ENCODE measurements at places on chromosomes 5 and 9.

DNA sequence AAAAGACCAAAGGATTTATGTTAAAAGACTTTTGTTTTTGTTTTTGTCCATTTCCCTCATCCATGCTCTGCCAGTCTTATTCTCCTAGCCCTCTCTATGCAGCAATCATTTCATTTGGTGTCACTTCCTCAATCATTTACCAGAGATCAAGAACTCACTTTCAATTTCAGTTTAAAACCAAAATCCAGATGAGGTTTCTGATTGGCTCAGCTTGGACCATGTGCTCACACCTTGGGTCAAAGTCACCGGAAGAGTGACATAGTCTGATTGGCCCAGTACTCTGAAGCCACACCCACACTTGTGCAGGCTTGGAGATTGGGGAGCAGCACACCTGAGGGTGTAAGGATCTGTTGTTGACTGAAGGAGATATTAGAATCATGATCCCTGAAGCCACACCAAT, 79.6 kb downstream of the TLR4 start:
- no peak for DNase-seq

DNA sequence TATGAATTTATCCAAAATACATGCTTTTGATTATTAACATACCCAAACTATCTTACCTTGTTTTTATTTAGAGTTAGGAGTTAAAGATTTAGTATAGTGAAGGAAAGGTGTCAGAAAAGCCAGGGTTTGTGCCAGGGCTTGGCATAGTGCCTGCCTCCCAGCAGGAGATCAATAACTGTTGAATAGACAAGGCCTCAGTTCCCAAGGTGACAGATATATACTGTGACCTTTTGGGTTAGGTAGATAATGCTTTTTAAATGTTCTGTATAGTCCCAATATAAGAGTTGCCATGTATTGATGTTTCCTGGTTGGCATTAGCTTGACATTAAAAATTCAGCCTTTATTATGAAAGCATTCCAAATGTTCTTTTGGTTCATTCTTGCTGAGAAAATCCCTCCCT, 121.8 kb downstream of the MCTP1 start:
- peak; percentile 53 for DNase-seq

GRCh38 chr9:123359546-123359945, 3.5 kb downstream of the CRB2 start:
- no peak for DNase-seq

DNA sequence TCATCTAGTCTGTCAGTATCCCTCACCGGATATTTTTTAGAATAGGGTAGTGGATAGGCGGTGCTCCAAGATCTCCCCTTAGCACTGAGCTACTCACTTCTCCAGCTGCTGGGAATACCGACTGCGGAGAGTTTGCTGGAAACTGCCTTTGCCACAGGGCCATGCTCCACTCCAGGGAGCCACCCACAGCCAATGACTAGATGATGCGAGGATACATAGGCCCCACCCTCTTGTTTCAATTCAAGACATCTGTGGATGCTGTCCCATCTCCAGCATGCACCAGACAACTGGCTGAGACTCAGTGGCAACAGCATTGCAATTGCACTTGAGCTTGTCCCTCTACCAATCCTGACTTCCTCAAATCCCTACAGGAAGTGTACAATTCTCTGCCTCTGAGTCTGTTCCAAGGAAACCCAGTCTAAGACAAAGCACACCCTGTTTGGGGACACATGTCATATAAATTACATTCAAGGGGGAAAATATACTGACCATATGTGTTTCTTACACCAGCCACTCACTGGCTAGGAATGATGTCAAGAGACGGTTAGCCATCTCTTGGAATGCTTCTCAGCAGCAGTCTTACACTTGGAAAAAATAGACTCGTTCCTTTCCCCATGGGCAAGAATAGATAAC, 312.6 kb upstream of the KIF2A start:
- no peak for DNase-seq

GRCh38 chr5:30866142-30866541, 327.3 kb upstream of the CDH6 start:
- no peak for DNase-seq

- no peak for DNase-seq
Observed at GRCh38 chr5:169736653-169737052, 99.6 kb downstream of the DOCK2 start.

DNA sequence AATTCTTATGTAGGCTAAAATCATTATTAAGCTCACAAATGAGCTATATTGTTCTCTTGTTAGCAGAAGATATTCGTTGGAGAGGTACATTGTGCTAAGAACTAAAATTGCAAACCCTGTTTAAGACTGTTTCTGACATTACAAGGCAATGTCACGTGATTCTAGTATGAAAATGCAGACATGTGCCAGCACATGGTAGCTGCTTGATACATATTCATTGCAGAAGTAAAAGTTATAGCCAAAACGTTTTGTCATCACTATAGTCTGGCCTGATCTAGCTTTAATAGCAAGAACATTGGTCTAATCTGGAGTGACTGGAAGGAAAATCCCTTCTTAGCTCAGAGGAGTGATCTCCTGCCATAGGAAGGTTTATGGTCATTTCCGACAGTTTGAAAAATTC, 144.7 kb downstream of the CFAP90 start:
- DNase-seq: no peak

- DNase-seq: peak; percentile 27
Observed at GRCh38 chr5:60677850-60678664, 21.9 kb downstream of the DEPDC1B start.

DNA sequence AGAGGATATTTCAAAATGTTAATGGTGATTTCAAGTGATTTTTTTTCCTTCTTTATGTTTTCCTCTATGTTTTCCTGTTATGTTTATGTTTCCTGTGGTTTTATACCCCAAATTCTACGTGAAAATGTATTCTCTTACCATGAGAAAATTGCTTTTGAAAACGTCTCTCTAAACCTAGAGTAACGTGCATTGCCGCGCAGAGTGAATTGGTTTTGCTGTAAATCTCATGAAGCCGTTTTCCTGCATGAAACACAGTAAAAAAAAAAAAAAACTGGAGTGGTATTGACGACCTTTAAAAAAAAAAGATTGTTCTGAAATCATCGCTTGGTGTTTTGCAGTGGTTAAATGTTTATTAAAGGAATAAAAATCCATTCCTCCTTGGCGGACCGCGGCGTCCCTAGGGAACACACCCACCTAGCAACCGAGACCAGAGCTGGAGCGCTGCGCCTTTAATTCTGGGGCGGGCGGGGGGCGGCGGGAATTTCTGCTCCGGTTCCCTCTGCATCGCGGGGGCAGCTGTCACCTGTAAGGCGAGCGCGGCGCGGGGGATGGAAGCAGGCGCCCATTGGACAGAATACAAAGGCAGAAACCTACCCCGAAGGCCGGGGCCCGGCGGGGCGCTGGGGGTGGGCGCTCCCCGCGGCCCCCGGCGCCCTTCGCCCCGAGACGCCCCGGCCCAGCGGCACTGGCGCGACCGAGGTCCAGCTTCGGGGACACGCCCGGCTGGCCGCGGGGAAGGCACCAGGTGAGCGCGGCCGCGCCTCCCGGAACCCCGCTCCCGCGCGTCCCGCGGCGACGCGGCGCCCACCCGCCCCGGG, at the start of gene SOWAHA:
Gene SOWAHA, plus strand, starts transcription at position 522 of the 818 bp plus-strand sequence. CDS start 320 bp downstream, outside the sequence.
- DNase-seq: peak; percentile 54

GRCh38 chr5:176954050-176954449, 52.5 kb downstream of the UIMC1 start:
- no peak for DNase-seq

DNA sequence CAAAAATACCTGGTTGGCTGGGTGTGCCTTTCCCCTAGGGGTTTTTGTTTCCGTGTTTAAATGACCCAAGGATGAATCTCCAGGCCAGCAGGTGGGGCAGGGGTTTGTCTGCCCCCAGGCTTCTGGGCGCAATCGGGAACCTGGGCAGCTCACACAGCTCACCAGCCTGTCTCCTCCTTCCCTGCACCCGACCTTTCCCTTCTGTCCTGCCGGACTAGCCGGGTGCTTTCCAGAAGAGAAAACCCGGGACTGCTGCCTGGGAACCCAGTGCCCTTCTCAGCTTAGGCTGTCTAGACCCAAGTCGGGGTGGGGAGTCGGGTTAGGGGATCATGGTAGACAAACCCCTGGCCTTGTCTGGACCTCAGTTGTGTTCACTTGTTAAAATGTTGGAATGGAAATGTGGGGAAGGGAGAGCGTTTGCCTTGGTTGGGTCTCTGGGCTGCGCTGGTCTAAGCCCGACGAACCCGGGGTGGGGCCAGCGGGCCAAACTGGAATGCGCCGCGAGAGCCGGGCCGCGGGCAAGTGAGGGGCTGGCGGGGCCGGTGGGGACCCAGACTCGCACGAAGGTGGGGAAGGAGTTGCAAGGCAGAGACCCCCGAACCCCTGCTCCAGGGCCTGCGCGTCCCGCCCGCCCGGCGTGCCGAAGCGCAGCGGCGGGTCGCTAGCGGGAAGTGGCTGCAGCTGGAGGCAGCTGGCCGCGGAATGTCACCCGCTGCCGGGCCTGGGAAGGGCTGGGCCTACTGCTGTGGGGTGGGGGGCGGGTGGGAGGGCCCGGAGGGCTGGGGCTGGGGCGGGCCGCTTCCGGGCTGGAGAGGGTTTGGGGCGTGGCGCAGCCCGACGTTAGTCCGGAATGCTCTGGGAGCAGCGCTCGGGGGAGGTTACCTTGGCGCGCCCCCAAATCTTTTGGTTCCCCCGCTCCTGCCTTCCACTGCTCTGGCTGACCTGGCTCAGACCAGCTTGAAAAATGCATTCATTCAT, 84.6 kb downstream of the DAB2IP start:
- no peak for DNase-seq

GRCh38 chr9:80440724-80441123, 869.0 kb downstream of the TLE4 start:
- no peak for DNase-seq

DNA sequence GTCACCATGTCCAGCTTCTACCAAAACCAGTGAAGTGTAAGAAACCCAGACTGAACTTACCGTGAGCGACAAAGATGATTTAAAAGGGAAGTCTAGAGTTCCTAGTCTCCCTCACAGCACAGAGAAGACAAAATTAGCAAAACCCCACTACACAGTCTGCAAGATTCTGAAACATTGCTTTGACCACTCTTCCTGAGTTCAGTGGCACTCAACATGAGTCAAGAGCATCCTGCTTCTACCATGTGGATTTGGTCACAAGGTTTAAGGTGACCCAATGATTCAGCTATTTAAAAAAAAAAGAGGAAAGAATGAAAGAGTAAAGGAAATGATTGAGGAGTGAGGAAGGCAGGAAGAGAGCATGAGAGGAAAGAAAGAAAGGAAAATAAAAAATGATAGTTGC, 19.8 kb downstream of the IL7R start:
- no peak for DNase-seq

DNA sequence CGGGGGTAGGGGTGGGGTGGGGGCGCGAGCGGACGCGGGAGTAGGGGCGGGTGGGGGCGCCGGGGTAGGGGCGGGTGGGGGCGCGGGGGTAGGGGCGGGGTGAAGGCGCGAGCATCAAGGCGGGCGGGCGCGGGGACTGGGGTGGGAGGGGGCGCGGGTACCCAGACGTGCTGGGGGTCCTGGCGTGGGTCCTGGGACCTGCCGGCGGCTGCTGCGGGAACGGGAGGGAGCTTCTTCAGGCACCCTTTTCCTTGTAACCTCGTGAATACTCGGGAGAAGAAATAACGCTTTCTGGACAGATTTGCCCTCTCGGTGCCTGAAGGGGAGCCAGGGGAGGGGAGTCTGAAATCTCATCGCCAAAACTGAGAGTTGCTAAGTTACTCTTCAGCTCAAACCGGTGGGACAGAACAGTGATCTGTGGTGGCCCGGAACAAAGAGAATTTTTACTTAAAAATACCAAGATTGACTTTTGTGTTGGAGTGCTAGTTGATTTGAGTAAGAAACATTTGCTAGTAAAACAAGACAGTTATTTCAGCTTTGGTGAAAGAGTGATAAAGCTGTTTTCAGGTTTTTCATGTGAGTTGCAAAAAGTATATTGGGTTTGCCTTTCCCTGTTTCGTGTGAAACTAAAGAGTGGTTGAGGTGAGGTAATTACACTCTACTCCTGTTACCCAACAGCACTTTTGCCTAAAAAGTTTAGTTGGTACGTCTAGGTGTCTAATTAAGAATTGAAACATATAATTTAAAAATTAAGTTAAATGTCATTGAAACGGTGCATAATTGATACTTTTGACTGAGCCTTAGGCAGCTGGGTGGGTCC, 643 bp downstream of the PLEKHG4B start:
- DNase-seq: peak; percentile 48

GRCh38 chr5:73201547-73202513, 28.8 kb downstream of the TMEM174 start:
- DNase-seq: no peak

DNA sequence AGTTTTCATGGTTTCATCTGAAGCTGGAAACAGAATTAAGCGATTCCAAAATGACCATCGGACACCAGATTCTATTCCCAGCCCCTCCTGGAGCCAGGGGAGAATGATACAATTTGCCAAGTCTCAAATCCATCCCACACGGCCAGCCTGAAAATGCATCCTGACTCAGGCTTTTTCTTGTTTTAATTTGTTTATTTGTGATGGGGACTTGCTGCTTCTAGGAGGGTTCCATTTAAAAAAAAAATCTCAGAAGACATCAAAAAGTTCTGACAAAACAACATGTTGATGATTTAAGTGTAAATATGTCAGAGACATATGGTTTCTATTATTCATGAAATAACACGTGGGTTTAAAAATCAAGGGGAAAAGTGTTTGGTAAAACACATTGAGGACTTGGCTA, 173.2 kb downstream of the GAS1 start:
- DNase-seq: no peak

DNA sequence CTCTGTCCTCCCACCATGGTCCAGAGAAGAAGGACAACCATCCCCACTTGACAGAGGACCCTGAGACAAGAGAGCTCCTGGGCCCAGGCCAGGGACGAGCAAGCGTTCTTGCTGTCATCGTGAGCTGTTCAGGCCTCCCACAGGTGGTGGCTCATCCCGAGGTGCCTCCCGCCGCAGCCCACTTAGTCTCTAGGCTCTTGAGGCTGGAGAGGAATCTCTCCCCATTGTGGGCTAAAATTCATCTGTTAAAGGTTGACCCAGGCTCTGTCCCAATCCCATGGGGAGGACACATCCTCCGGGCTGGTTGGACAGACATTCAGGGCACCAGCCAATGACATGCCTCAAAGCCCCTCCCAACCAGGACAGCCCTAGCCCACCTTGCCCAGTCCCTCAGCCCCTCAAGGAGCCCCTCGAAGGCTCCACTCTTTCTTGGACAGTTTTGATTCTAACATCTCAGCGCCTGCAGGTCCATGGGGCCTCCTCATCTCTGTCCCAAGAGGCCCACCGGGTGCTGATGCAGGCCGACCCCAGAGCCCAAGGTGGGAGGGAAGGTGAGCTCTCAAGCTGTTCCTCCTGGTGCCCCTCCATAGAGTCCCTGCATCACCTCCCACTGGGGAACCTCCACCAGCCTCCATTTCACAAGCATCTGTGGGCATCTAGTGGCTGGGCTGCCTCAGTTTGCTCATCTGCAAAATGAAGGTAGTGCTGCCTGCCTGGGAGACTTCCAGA, 52.9 kb downstream of the BARX1 start:
- DNase-seq: no peak

- no peak for DNase-seq
Observed at GRCh38 chr9:121393318-121393717, 23.3 kb upstream of the STOM start.

DNA sequence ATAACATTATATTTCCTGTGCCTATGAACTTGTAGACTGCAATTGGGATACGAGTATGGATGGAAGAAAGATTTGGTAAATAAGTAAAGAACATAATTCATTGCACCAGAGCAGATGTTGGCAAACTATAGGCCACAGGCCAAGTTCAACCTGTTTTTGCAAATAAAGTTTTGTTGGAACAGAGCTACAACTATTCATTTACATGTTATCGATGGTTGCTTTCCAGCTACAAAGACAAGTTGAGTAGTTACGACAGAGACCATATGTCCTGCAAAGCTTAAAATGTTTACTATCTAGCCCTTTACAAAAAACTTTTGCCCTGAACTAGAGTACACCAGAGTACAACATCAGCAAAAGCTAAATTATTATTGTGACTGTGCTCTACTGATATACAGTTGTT, 169.1 kb upstream of the DMAC1 start:
- no peak for DNase-seq

- DNase-seq: no peak
Observed at GRCh38 chr5:56088967-56089829, 94.4 kb upstream of the IL6ST start.

Data from NCI-H748 treated with DMSO at 0.1 percent for 48 hours (cell line).